CD4-positive, alpha-beta T cell treated with Interleukin-6 at 100 ng/mL for 8 hours (primary cell): ENCODE measurements at places on chromosomes 5 and 9.
A peak's percentile ranks its signal among the peaks of the same experiment; 100 is the strongest.

- peak; percentile 9 for DNase-seq
Observed at GRCh38 chr5:148740966-148741742, 85.3 kb upstream of the ADRB2 start.

GRCh38 chr5:55585206-55585610 lies 50.4 kb upstream of the PLPP1 start:
- DNase-seq = no peak

- peak; percentile 49 for DNase-seq
Observed at GRCh38 chr5:42889311-42889933, 77.7 kb upstream of the SELENOP start.

DNA sequence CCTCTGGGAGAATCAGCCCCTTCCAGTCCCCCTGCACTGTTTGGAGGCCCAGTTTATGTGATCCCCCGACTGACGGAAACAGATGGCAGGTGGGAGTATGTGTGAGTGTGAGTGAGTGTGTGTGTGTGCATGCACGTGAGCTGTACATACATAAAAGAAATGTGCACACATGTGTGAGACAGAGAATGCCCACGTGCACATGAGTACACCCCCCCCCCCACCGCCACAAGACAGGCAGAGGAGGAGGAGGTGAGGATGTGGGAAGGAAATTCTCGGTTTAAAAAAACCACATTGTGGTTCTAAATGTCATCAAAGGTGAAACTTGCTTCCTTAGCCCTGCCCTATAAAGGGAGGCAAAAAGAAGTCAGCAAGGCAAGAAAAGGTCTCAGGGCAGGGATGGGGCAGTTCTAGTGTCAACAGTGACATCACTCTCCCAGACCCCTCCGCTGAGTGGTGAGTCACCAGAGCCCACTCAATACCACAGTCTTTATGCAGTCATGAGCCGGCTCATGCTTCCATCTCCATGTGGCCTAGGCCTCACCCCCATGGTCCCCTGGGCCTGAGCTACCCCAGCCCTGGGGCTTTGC lies 79.2 kb upstream of the HSPA9 start:
- DNase-seq = peak; percentile 71

DNA sequence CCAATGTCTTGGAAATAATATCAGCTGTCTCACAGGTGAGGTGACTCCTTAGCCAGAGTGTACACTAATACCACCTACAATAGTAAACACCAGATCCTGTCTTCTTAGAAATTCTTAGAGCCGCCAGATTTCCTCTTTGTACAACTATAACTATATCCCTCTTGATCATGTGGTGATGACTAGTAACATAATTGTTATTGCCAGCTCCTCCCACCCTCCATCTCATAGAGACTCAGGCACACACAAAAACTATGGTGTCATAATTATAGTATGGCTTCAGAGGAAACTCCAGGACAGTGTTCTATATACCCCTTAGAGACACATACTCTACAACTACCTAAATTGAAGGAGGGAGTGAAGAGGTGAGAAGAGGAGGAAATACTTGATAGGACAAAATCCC lies 33.1 kb downstream of the PGGT1B start:
- no peak for DNase-seq

GRCh38 chr5:33206962-33207506 lies 233.7 kb upstream of the TARS1 start:
- DNase-seq = no peak

DNA sequence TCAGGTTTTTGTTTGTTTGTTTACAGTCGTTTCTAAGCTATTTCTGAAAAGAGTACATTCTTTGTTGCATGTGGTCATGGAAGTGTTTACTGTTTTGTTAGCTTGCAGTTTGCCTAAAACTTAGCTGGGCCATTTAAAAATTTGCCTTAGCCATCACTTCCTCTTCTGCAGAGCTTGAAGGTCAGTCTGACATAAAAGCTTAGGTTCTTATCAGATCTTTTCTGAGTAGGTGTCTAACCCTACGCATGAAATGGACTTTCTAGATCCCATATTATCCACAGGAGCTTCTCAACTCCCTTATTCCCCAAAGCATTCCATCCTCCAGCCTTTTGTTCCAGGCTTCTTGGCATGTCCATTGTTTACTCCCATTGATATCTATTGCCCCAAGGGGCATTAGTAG lies 90.3 kb downstream of the AP3B1 start:
- DNase-seq = no peak

GRCh38 chr9:96022445-96023051 lies 147.1 kb downstream of the ERCC6L2 start:
- peak; percentile 17 for DNase-seq
